ENCODE measurements at places on chromosomes 12 and 14.

GRCh38 chr14:80047761-80048160, 163.5 kb downstream of the DIO2 start:
- DNase-seq: no peak

GRCh38 chr14:99649219-99649618, 4.3 kb downstream of the HHIPL1 start:
- DNase-seq: no peak

- DNase-seq: no peak
These were observed 427 bp downstream of the SLC6A12 start for GRCh38 chr12:213527-213932.

- DNase-seq: no peak
These were observed 1761.3 kb upstream of the SEL1L start for GRCh38 chr14:83294941-83295340.

DNA sequence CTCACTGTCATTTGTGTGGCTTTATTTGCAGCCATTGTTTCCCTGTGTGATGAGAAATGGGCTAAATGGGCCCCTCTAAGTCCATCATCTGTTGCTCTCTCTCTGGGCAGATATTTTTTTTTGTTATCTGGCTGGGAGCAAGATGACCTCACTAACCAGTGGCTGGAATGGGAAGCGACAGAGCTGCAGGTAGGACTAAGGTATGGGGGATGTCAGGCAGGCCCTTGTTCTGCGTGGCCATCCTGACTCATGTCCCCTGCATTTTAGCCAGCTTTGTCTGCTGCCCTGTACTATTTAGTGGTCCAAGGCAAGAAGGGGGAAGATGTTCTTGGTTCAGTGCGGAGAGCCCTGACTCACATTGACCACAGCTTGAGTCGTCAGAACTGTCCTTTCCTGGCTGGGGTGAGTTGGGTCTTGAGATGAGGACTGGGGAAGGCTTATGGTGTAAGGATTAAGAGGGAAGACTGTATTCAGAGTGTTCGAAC, 1.3 kb downstream of the MARS1 start:
- DNase-seq: no peak

DNA sequence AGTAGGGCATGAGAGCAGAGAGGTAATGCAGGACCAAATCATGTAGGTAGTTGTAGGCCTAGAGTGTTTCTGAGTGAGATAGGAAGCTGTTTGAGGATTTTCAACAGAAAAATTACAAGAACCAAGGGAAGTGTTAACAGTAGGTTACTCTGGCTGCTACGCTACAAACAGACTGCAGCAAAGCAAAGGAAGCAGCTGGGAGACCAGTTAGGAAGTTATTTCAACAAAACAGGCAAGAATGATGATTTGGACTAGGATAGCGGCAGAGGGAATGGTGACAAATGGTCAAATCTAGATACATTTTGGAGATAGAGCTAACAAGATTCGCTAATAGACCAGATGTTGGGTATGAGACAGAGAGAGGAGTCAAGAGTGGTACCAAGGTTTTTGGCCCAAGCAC, 26.8 kb downstream of the MRPL42 start:
- no peak for DNase-seq

DNA sequence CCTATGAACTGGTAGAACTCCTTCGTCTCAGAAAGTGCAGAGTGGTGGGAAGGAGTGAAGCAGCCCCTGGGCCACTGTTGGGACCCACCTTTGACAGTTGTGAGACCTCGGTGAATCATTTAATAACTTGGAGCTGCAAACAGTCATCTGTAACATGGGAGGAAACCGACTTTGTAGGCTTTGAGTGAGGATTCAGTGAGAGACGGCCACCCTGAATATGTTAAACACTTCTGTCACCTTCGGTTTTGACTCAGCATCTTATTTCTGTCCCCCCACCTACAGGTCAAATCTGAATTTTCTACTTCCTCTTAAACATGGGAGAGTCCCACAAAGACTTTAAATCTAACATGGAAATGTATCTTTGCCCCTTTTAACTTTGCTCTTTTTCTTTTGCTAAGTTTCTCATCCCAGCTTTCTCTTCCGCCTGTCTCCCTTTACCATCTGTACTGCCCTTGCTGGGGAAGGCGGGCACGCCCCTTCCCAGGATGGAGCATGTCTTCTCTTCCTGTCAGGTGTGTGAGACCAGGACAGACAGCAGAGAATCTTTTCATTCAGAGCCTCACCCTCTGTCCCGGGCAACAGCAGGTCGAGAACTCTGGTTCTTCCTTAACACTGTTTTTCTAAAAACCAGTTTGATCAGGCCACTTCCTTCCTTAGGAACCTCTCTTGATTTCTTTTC, 37.1 kb downstream of the ZC3H14 start:
- DNase-seq: no peak

DNA sequence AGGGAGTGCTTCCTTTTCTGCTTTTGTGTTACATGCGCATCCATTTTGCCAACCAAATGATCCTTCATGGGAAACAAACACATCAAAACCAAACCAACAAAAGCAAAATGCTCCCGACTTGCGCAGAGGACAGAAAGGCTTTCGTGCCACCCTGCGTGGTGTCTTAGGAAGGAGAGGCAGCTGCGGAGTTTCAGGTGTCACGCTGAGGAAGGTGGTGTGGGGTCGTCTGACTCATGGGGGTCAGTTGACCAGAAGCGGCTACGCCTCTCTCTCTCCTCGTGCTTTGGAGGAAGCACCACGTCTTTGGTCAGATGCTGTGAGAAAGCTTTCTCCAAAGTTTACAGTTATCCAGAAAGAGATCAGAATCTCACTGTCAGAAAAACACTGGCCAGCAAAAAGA, 7.9 kb downstream of the EMP1 start:
- DNase-seq: no peak

GRCh38 chr12:68779280-68779679, 28.7 kb upstream of the MDM2 start:
- no peak for DNase-seq

GRCh38 chr12:16218934-16219751, 58.3 kb downstream of the SLC15A5 start:
- no peak for DNase-seq

Data from CD4-positive, alpha-beta T cell (primary cell).